ENCODE measurements at places on chromosomes 2 and 18. TPM values are rescaled to one million over a fixed set of nuclear protein-coding genes. Genes with fewer than 3 reads are reported as not detected.

Gene STARD6
- not detected for total RNA-seq

Gene ENOSF1
- 43.2 TPM for total RNA-seq

Gene MAT2A
- total RNA-seq: 209 TPM

Gene RNF25
- 30.5 TPM for total RNA-seq

Gene LIPT1
- total RNA-seq: 5.0 TPM

Gene TCF7L1
- 27.4 TPM for total RNA-seq

Gene CLIP4
- total RNA-seq: 14.7 TPM
